ENCODE measurements at places on chromosomes 3 and 15.

- no peak for DNase-seq
Observed at GRCh38 chr15:41921639-41922038, 27.8 kb upstream of the SPTBN5 start.

GRCh38 chr3:31890742-31891469 lies 90.2 kb downstream of the OSBPL10 start:
- DNase-seq, result no peak

- DNase-seq, result peak; percentile 38
Observed at GRCh38 chr3:51024765-51025632, 350.3 kb downstream of the DOCK3 start.

DNA sequence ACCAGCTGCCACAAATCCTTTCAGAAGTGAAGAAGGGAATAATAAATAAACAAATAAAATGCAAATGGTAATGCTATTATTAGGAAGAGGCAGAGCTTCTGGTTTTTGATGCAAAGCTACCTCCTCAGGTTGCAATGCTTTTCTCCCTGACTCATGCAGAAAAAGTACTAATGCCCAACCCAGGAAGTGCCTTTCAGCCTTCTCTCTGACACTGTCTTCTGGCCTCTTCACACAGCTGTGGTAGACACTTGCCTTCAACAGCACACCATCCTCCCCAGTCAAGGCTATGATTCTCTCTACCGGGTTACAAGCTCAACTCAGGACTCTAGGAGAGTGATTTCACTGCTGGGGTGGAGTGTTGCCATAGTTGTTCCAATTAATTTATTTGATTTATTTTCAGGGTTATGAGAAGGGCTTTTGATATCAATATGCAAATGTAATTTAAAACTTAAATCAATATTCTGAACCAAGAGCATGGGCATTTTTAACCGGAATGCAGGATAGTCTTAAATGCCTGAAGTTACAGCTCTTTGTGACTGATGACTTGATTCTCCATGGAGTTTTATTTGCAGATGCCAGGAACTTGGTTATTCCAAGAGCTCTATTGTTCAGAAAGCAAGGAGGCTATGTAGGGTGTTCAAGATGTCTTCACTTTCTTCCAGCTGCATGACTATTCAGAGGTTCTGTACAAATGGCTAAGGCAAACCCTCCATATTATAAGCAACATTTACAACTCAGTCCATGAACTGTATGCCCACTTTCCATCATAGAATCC lies 27.1 kb upstream of the GALNT15 start:
- DNase-seq, result no peak

GRCh38 chr3:148319161-148319915 lies 378.4 kb upstream of the AGTR1 start:
- no peak for DNase-seq

DNA sequence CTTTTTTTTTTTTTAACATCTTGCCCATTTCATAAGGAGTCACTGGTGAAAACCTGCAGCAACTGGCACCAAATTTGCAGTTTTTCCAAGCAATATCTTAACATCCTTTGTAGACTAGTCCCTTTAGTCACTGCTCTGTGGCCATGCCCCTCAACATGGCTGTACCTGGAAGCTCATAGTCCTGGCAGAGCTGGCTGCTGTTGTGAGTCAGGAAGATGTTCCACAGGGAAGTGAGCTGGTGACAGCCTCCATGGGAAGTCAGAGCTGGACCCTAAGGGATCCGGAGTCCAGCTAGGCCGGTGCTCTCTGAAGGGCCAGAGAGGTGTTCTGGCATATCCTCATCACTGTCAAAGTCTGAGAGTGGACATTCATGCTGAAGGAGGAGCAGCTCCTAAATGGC lies 99.3 kb upstream of the ZBED2 start:
- DNase-seq, result no peak

DNA sequence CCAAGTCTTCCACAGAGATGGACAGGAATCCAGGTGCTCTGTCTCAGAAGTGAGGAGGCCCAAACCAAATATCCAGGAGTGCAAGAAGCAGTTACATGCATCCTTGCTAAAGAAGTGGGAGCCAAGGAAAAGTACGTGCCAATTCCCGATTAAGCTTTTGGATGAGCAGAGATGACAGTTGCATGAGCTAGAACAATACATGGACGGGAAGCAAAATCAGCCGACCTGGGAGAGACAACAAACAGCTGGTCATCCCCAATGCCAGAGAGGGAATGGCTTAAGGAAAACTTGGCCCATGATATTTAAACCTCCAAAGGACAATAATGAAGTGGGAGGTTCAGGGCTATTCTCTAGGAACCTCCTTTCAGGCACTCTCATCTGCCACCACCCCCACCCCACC lies 86.0 kb upstream of the ABHD17C start:
- no peak for DNase-seq

GRCh38 chr3:142566096-142566495 lies 12.4 kb downstream of the ATR start:
- no peak for DNase-seq

- DNase-seq, result no peak
Observed at GRCh38 chr15:41464889-41465580, 28.6 kb upstream of the ITPKA start.

DNA sequence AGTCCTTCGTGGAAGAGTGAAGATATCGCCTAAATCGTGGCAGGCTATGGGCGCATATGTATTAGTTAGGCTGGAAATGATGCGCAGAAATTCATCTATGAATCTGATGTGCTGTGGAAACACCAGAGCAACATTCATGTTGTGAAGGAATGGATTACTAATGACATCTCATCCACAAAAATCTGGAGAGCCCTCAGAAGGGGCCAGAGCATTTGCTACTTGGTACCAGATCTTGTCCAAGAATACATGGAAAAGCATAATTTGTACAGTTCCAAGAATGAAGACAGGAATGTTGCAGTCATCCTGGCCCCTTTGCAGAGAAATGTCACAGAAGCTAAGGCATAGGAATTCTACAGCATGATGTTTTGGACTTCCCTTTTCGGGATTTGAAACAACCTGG lies 38.4 kb upstream of the FOXB1 start:
- no peak for DNase-seq

GRCh38 chr15:100569391-100569790 lies 32.6 kb downstream of the LINS1 start:
- no peak for DNase-seq

GRCh38 chr3:89527736-89528305 lies 420.4 kb downstream of the EPHA3 start:
- no peak for DNase-seq

GRCh38 chr15:40204100-40204499 lies 34.8 kb upstream of the PAK6 start:
- DNase-seq, result no peak

DNA sequence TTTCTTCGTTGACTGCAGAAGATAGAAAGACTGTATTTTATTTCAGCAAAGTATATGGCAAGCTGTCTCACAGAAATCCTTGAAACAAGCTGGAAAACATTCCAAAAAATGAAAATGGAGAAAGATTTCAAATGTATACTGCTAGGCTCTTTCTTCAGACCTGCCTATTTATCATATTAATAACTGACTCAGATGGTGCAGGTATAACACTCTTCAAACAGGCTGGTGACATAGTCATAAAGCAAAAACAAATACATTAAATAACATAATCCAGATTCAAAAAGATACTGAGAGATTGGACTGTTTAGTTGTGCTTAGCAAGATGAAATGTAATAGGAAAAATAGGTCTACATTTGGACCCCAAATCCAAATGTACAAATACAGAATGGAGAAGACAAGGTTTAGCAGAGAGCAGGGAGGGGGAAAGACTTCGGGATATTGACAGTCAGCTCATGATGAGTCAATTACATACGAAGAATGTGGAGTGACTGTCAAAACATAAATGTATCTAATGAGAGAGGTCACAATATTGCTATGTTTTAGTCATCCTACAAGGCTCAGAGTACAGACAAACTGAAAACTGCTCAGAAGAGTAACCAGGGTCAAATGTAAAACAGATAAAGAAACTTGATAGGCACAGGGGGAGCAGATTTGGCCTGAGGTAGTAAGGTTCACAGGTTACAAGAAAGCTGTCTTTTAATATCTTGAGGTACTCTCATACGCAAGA lies 88.7 kb downstream of the DMXL2 start:
- DNase-seq, result no peak

DNA sequence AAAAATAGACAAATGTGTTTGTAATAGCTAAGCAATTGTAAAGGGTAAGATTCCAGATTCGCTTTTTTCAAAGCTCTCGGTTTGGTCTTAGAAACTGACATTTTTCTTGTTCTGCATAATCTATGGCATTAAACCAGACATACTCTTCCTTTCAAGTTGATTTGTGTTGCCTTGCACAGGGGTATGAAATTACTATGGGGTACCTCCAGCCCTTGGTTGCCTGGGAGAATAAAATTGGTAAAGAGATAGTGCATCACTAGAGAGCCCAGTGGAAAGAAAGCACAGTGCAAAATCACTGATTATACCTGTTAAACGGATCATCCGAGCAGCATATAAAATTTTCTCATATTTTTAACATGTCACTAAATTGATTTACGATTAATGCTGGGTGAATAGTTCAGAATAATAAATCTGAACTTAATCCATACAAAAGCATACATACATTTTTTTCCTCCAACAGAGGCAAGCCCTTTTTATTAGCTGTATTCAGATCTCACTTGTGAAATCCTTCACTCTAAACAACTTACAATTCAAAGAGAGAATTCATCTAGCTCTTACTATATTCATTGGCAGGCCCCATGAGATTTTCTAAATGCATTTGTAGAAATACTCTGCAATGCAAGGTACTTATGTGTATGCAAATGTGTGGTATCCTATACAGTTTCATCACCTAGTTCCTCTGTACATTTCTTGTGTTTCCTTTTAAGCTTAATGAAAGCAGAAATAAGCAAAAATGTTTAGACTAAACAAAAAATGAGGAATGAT lies 224.4 kb downstream of the ROBO1 start:
- no peak for DNase-seq

DNA sequence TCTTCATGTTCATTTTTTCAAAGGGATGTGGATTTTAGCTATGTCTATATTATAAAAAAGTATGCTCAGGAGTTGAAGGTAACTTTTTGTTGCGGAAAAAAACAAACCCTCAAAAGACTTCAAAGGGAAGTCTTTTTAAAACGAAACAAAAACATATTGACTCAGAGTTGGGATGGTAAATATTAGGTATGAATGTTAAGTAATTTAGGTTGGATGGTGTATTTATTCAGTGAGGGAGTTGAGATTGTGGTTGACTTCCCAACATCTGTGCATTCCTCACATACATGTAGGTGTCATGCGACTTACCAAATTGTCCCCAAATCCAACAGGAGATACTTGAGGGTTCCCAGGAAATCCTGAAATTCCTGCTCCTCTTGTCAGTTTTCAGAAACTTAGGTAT lies 32.7 kb upstream of the PLSCR5 start:
- no peak for DNase-seq

DNA sequence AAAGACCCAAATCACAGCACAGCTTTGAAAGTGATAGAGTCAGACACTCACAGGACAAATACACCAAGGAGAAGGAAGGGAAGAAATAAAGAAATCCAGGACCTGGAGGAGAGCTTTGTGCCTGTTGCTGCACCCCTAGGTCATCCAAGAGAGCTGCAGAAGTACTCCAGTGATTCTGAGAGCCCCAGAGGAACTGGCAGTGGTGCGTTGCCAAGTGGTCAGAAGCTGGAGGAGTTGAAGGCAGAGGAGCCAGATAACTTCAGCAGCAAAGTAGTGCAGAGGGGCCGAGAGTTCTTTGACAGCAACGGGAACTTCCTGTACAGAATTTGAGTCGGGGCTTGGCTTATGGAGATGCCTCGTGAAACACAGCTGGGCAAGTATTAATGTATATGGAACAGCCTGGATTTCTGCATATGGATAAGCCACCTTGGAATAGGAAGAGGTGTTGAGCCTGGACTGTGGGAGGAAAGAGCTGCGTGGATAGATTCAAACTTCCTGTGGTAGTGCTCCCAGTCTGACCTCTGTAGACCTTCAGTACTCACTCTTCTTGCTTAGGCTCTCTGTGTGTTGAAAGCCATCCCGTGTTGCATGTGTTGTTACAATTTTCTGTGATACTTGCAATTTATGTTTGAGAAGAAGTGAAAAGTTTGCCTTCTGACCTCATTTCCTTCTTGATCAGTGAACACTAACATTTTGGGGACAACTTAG lies 6.1 kb downstream of the NGRN start:
- no peak for DNase-seq

GRCh38 chr3:31165399-31165860 lies 271.0 kb upstream of the GADL1 start:
- no peak for DNase-seq

DNA sequence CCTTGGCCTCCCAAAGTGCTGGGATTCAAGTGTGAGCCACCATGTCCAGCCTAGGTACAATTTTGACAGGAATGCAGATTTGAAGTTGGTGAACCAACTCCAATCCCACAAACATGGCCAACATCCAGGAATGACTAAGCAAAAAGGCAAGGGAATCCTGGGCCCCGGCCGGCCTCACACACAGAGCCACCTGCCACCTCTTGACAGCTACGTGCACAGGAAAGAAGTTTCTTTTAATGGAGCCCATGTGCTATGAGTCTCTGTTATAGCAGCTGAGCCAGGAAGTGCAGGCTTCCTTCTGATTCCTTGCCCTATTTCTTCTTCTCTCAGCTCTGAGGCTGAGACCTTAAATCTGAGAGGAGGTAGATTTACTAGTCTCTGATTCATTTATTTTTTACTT lies 8.8 kb downstream of the TMEM40 start:
- no peak for DNase-seq

DNA sequence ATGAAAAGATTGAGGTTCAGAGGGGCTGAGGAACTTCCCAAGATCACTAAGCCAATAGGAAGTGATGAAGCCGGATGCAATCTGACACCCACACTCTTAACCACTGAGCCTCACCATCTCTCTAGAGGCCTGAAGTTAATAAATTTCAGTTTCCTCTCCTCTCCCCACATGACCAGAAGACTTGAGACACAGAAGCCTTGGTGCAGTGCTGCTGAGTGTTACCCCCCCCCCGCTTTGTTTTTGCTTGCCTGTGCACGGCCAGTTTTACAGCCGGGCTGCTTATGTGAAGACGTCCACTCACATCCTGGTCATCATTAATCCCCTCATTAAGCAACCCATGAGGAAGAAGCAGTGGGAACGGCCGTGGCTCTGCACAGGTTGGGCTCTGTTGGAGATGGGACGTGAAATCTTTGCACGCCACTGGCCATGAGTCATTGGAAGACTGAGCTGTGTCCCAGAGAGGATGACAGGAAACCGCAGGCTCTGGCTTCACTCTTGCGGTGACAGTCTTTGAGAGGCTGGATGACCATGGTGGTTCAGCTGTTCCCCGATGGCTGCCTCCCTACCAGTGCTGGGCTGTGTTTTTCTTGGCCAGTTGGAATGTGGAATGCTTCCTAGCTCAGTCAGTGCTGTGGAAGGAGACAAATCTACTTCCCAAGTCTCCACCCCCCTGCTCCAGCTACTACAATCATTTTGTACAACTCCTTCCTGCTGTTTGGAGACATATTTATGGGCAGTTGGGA lies 232.6 kb upstream of the LRTM1 start:
- no peak for DNase-seq

DNA sequence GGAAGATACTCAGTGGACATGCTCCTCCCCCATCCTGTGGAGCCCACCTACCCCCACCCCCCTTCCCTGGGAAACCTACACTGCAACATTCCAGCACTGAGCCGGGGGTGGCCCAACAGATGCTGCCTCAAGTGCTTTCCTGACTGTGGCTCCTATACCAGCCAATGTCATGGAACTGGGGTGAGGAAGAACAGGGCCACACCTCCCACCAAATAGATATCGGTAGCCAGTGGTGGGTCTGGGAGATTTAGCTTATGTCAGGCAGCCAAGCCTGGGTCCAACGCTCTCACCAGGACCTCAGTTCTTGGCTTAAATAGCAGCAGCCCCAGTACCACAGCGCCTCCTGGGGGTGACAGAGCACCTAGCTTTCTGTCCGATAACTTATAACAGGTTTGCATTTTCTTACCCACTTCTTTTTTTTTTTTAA lies 30.3 kb downstream of the CDC25A start:
- peak; percentile 9 for DNase-seq

- DNase-seq, result no peak
Observed at GRCh38 chr15:28914046-28914445, 28.3 kb downstream of the APBA2 start.
